ENCODE measurements at places on chromosomes 1 and 21.

- no peak for DNase-seq
Measured at GRCh38 chr1:240608707-240609106, 3.2 kb downstream of the GREM2 start.

GRCh38 chr1:18279351-18280074, 171.9 kb downstream of the IGSF21 start:
- no peak for DNase-seq

DNA sequence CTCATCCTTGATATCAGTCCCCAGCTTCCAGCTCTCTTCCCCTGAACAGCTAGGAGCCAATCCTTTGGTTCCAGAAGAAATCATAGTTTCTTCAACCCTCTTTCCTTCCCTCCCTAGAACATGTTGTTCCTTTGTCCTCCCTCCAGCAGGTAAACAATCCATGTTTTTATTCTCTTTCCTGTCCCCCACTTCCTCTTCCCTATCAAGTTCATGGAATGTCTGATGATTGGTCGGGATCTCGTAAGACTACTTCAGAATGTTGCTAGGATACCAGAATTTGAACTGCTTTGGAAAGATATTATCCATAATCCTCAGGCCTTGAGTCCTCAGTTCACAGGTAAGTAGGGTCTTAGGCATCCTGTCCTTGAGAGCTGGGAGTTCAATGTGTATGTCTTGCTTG, 23.1 kb upstream of the SLC27A3 start:
- DNase-seq, result no peak

GRCh38 chr1:222413991-222414549, 133.8 kb downstream of the HHIPL2 start:
- DNase-seq, result no peak

- no peak for DNase-seq
Measured at GRCh38 chr1:23394684-23395083, 25.0 kb upstream of the ZNF436 start.

DNA sequence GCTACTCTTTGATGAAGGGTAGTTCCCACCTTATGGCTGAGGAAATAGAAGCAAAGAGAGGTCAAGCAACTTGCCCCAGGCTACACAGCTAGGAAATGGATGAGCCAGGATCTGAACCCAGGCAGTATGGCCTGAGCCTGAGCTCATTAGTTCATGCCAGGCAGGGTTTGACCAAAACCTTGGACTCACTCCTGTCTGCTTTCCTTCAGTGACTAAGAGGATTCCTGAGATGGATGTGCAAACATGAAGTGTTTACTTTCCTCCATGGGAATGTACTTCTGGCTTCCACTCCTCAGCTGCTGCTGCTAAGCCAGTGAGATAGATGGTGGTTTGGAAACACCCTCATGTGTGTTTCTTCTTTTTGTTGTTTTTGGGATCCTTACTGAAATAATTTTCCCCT, 35.1 kb upstream of the ERRFI1 start:
- no peak for DNase-seq

- peak; percentile 88 for DNase-seq
Measured at GRCh38 chr1:46179138-46180081, 3.1 kb upstream of the P3R3URF start.

- no peak for DNase-seq
Measured at GRCh38 chr1:1926346-1926811, 7.3 kb upstream of the TMEM52 start.

- DNase-seq, result no peak
Measured at GRCh38 chr1:8669606-8670335, 147.7 kb downstream of the RERE start.

DNA sequence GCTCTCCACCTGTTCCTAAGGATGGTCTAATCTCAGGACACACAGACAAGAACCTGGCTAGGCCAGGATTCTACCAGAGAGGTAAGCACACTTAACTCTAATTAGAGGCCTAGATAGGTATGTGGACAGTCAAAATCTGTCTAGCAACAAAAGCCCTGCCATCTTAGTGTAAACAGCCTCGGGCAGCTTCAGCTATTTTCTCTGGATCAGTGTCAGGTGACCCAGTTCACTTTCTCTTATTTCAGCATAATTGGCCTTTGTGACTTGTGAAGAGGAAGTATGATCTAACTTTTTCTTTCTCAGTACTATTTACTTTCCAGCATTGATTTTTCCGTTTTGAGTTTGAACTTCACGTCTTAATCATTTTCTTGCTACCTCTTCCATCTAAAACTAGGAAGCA, 217.7 kb downstream of the CRB1 start:
- DNase-seq, result no peak

DNA sequence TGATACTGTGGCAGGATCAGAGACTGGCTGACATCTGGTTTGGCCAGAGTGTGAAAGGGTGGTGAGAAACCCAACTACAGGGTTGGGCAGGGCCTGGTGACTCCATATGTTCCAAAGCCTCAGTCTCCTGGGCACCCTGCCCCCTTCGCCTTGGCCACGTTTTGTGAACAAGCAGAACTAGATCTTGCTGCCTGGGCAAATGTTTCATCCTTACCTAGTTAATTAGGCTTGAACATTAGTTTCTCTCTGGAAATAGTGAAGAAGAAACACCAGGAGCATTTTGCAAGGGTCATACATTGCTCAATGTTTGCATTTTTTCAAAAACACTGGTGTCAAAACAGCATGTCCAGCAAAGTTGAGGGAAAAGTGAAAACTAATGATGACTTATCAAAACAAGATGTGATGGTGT, 60.5 kb downstream of the MAP3K7CL start:
- no peak for DNase-seq
